Epithelial cell of esophagus (primary cell): ENCODE measurements at places on chromosomes 2 and 18.

GRCh38 chr2:85601771-85602475 lies 575 bp downstream of the TMEM150A start:
- DNase-seq: peak; percentile 55

- DNase-seq: no peak
Observed at GRCh38 chr2:238250896-238251295, 11.1 kb upstream of the HES6 start.

DNA sequence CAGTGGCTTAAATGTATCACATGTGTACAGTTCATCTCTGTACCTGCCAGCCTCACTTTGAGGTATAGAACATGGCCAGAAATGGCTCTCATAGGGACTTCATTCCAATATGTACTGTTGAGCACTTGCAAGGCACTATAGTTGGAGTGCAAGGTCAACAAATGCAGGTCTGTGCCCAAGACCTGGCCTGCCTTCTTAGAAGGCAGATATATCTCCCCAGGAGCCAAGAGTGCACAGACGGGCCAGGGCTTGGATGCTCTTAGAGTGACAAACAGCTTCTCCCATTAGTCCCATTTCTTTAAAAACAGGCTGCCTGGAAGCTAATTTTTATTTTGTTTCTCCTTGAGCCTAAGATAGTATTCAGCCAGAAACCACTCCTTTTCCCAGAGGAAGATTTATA lies 7.3 kb downstream of the TEX261 start:
- no peak for DNase-seq

- DNase-seq: no peak
Observed at GRCh38 chr2:28692411-28692810, 59.2 kb upstream of the PPP1CB start.

DNA sequence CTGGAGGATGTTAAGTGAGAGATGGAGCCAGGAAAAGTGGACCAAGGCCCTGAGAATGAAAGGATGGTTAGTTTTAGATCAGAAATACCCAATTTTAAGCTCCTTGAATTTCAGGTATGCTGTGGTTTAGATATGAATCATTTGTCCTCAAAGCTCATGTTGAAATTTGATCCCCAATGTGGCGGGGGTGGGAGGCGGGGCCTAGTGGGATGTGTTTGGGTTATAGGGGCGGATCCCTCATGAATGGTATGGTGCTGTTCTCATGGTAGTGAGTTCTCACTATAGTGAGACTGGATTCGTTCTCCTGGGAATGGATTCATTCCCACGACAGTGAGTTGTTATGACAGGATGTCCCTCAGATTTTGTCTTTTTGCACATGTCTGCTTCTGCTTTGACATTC lies 11.4 kb downstream of the MYO5B start:
- DNase-seq: peak; percentile 95

DNA sequence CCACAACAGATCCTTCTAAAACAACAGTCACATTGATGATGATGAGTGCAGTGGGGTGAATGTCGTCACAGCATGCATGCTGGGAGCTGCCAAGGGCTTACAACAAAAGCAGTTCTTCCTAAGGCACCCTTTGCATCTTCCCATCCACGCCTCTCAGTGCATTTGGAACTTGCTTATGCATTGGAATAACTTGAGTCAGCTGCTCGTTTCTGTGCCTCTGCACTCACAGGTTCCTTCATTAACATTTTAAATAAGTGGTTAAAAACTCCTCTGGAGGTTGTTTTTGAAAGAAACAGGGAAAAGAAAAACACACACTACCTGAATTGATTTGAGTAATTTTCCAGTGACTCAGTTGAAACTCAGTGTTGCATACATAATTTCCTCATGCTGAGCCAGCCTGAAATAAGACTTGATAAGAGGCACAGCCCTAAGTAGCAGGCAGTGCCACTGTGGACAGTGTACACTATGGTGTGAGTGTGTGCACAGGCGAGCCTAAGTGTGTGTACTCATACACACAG lies 46.8 kb upstream of the TRIM43B start:
- peak; percentile 29 for DNase-seq

- peak; percentile 97 for DNase-seq
Observed at GRCh38 chr18:76982841-76983583, 149.6 kb downstream of the MBP start.

DNA sequence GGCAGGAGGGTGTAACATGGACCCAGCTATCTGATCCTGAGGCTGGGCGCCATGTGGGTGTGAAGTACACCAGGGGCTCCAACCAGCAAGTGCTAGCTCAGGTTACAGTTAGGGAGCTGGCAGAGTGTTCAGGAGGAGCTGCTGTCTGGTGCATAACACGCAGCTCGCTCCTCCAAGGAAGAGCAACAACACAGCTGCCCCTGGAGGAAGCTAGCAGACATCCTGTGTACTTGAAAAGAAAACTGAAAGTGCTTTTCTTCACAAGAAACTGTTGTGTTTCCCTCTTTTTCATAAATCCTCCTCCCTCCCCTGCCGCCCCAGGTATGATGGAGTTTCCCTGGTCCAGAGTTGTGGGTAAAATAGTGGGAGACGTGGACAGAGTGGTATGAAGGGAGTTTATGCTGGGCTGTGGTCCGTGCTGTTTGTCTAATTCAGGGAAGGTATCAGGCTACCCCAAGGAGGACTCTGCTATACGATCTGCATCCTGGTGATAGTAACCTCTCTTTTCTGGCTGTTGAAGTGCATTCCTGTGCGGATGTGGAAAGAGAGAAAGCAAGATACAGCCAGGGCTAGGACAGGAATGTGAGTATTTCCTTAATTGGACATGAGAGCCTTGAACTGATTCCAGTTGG lies 6.1 kb upstream of the LBH start:
- no peak for DNase-seq

GRCh38 chr2:122319539-122320132 lies 564.2 kb downstream of the TSN start:
- DNase-seq: no peak

DNA sequence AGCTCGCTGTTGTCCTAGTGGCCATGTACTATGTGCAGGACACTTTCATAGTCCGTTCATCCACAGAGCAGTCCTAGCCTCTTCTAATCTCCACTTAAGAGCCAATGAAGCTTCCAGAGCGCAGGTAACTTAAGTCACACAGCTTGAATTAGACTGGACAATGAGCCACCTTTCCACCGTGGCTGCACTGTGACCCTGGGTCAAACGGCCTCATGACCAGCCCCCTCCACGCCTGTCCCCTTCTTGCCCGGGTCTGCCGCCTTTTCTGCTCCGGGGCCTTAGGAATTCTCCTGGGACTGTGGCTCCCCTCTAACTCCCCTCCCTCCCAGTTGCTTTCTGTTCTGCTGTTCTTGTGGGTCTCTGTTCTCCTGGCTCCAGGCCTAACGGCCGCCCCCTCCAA lies 8.4 kb upstream of the PRKCE start:
- DNase-seq: no peak

DNA sequence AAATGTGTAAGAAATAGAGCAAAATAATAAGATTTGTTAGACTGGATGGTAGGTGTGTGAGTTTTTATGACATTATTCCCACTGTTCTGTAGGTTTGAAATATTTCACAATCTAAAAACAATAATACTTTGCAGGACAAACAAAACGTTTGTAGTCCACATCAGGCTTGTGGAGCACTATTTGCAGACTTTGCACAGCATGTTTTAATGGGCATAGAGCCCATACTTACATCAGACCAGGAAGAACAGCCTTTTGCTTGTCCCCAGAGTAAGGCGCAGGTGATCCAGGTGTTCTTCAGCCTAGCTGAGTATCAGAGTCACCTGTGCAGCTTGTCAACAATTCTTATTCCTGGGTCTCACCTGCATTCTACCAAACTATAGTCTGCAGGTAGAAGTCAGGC lies 9.1 kb upstream of the STK39 start:
- DNase-seq: peak; percentile 19

DNA sequence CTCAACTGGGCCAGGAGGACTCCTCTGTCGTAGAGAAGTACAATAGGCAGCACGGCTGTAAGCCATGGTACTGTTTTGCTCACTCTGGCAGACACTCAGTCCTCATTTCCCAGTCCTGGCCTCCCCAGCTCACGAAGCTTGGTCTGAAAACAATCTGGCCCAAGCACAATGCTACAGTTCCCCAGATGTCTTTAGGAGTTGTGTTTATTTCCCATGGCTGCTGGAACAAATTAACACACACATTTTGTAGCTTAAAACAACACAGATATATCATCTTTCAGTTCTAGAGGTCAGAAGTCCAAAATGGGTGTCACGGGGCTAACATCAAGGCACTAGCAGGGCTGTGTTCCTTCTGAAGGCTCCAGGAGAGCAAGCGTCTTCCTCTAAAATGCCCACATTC lies 13.0 kb downstream of the FABP1 start:
- DNase-seq: no peak

DNA sequence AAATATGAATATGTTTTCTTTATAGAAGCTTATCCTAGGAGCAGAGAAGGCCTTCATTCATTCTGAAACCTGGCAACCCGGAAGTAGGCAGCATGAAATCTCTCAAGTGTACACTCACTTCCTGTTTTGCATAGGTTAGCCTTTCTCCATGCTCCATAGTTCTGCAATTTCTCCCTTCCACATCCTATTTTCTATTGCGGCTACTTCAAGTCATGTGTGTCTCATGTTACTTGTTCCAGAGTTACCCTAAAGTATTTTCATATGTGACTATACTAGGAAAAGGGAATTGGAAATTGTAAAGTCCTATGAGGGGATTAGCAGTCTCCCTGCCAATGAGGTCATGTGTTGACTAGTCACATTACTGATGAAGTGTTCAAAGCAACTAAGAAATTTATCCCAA lies 320.6 kb downstream of the NCKAP5 start:
- no peak for DNase-seq

DNA sequence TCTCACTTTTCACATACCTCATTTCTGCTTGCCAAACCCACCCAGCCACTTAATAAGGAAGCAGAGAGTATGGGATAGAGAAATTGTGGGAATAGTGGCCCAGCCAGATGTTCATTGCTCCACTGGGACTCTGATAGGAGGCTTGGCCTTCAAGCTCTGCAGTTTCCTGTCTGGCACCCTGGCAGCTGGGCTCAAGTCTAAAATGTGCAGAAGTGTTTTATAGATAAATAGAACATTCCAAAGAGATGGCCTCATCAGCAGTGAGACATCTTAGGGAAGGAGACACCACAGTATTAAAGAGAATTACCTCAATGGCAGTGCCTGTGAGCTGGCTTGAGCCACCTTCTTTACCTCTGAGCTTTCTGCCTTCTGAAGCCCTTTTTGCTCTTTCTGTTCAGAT lies 24.7 kb downstream of the COPS7B start:
- peak; percentile 62 for DNase-seq

DNA sequence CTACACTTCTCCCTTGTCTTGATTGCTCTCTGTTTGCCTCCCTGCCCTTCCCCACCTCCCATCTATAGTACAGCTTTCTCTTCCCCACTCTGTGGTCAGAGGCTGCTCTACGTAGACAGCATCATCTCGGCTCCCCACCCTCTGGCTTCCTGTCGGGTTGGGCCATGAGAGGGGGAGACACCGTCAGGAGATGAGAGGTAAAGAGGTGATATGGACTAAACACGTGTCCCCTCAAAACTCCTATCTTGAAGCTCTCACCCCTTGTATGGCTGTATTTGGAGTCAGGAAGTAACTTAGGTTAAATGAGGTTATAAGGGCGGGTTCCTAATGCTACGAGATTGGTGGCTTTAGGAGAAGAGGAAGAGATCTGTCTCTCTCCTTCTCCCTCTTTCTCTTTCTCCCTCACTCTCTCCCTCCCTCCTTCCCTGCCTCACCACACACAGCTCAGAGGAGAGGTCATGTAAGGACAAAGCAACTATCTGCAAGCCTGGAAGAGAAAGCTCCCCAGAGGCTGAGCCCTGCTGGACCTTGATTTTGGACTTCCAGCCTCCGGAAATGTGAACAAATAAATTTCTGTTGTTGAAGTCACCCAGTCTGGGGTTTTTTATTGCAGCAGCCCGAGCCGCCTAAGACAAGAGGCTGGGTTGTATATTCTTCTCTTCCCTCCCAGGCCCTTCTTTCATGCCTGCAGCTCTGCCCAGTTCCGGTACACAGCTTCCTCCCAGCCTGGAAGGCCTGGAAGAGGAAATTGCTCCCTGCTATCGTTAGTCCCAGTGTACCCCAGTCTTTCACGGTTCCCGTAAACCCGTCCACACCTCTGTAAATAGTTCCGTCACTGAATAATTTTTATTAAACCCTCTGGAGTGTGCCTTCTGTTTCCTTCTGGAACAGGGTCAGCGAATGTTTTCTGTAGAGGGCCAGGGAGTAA lies 138.0 kb downstream of the AKAIN1 start:
- DNase-seq: no peak

- no peak for DNase-seq
Observed at GRCh38 chr2:177622521-177622920, 229.9 kb downstream of the AGPS start.

DNA sequence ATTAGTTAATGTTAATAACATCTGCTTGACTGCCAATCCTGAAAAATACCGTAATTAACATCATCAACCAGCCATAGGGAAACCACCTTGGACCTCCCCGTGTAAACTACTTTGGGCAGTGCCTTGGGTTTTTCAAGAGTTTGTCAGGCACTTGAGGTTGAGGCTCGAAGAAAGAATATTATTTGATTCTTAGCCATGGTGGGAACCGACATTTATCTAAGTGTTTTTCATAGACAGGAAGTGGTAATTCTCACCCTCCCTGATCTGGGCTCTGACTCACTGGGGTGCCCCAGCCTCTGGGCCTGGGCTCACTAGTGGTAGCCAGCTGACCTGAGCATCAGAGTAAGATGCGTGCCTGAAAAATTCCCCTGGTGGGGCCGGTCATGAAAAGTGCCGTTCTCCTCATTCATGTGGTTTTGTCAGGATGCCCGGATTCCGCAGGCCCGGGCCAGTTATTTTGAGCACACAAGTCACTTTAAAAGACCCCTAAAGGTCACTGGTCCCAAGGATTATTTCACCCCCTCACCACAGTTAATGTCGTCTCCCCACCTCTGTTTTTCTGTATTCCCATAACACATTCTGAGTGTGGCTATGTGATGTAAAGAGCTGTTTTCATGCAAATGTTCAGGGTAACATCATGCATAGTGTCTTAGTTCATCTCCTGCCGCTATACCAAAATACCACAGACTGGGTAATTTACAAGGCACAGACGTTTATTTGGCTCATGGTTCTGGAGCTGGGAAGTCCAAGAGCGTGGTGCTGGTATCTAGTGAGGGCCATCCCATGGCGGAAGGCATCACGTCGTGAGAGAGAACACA lies 21.6 kb upstream of the SPATA3 start:
- DNase-seq: peak; percentile 43

DNA sequence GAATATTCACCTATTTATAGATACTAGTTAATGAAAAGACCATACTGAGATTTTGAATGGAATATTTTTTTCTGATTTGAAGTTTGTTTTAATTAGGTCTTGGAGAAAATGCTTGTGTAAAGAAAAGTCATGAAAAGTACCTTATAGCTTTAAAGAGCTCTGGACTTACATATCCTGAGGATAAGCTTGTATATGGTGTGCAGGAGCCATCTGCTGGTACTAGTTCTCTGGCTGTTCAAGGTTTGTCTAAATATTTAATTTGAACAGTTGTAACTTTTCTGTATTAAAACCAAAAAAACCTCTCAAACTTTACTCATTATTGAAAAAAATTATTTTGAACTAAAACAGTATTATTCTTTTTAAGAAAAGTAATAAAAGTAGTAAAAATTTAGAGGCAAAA lies 50.1 kb downstream of the UBR3 start:
- DNase-seq: peak; percentile 31

GRCh38 chr2:16972276-16972675 lies 306.6 kb upstream of the CYRIA start:
- peak; percentile 11 for DNase-seq
